CD4-positive, alpha-beta T cell treated with Interleukin-15 for 1 hour (primary cell): ENCODE measurements at places on chromosomes 12 and 14.

- no peak for DNase-seq
Measured at GRCh38 chr12:12977231-12977630, 22.8 kb downstream of the HEBP1 start.

GRCh38 chr12:12784911-12785814 is at the start of gene APOLD1:
Gene APOLD1, plus strand, starts transcription at chr12:12785659. Its CDS starts 33 bp downstream, at chr12:12785692.
- no peak for DNase-seq

GRCh38 chr12:120175537-120175936 is 19.0 kb downstream of the GCN1 start:
- no peak for DNase-seq

GRCh38 chr12:4991373-4991772 is 52.3 kb upstream of the KCNA5 start:
- no peak for DNase-seq
